Renal cortex interstitium (tissue), 15 donors: ENCODE measurements at places on chromosomes 11 and 22. TPM values are rescaled to one million over a fixed set of nuclear protein-coding genes. Genes with fewer than 3 reads are reported as not detected.

- DNase-seq, result no peak
Observed at GRCh38 chr11:12669930-12670329, 4.3 kb upstream of the TEAD1 start.

SPI1 gene
- polyA plus RNA-seq, result 2.8 TPM

DNA sequence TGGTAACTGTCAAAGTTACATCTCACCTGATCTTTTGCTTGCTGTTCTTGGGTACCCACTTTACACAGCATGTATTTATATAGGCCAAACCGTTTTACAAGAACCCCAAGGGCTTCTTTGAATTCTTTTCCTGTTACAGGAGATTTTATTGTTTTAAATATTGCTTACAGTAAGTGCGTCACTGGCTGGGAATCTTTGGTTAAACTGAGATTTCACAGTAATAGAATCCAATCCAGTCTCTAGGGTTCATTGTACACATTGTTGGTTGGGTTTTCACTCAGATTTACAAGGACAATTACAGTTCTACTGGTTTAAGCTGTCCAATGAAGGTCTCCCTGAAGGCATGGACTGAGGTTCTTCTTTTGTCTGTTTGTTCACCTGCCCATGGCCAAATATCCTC is 171.7 kb downstream of the INSC start:
- DNase-seq, result no peak

DNA sequence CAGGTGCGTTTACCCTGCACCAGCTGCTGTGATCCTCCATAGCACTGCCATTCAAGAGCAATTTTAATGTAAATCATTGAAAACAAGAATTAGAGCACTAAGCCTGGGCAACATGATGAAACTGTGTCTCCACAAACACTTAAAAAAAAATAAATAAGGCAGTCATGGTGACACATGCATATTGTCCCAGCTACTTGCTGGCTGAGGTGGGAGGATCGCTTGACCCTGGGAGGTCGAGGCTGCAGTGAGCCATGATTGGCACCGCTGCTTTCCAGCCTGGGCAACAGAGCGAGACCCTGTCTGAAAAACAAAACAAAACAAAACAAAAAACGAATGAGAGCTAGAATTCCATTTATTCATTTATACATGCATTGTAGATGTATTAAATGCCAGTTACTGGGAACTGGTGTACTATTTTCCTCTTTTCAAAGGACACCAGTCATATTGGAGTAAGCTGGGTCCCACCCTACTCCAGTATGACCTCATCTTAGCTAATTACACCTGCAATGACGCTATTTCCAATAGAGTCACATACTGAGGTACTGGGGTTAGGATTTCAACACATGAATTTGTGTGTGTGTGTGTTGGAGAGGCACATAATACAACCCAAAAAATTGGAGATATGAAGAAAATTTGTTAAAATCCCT is 101.9 kb downstream of the MICAL2 start:
- no peak for DNase-seq

DNA sequence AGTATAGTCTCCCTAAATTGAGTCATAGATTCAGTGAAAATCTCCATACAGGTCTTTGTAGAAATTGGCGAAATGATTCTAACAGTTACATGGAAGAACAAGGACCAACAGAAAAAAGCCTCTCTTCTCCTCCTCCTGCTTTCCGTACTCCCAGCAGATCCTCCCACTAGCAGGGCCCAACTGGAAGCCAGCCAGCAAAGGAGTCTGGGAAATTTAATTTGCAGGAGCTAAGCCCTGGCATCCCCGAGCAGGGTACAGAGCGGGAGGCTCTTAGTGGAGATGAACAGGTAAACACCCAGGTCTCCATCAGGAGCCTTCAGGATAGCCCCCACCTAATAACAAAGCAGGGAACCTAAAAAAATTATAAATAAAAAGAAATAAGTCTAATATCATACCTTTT is 1473.8 kb downstream of the TBC1D22A start:
- DNase-seq, result no peak

GRCh38 chr22:33715237-33715985 is 204.9 kb downstream of the LARGE1 start:
- peak; percentile 24 for DNase-seq
